ENCODE measurements at places on chromosomes 7 and 10.

- DNase-seq, result peak; percentile 54
Observed at GRCh38 chr10:91271886-91272285, 51.4 kb downstream of the PCGF5 start.

DNA sequence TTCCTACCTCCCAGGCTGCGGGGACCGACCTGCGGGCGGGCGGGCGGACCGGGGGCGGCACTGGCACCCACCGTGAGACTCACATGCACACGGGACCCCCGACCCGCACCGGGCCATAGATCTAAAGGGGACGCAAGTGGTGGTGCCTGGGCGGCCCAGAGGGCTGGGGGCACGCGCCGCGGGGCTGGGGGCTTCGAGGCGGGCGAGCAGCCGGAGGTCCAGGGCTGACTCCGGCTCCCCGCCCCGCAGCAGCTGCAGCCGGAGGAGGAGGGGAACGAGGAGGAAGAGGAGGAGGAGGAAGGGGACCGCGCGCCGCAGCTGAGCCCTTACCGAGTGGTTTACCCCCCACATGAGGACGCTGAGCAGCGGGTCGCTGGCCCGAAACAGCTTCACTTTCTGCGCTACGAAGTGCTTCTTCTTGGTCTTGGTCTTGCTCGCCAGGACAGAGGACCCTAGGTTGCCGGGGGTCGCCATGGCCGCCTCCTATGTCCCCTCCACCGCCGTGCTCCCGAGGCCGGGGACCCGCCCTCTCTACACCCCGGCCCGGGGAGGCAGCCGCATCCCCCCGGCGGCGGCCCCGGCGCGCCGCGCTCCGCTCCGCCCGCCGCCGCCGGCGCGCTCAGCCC lies 412 bp downstream of the PIP4K2A start:
- peak; percentile 52 for DNase-seq

- DNase-seq, result no peak
Observed at GRCh38 chr10:83965473-83965872, 173.8 kb upstream of the GHITM start.

DNA sequence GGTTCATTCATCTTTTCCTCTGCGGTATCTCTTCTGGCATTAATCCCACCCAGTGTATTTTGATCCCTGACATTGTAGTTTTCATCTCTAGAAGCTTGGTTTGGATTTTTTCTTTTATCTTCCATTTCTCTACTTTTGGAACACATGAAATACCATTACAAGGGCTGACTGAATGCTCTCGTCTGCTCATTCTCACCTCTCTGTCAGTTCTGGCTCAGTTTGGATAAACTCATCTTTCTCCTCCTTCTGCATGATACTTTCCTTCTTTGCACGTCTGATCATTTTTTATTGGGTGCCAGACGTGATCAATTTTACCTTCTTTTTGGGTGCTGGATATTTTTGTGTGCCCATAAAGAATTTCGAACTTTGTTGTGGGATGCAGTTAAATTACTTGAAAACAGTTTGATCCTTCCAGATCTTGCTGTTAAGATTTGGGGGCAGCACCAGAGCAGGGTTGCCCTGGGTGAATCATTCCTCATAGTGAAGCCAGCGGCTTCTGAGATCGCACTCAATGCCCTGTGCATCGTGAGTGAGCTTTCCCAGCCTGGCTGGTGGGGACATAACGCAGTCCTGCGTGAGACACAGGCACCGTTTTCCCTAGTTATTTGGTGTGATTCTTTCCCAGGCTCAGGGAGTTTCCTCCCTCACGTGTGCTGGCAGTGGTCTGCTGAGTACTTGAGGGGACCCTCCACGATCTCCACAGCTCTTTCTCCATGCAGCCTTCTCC lies 53.8 kb downstream of the LHPP start:
- no peak for DNase-seq

DNA sequence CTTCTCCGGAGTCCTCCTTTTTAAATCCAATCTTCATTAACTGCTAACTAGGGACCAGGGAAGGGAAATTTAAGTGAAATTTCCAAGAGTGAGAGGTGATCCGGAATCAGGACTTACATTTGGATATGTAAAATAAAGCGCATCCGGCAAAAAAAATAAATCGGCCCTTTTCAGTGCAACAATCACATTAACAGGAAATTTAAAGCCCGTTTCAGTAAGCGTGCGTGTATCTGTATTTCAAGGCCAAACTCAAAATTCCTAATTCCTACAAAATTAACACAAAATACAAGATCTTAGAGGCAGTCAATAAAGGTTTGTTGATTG lies 771 bp downstream of the DNAJC9 start:
- peak; percentile 38 for DNase-seq

- DNase-seq, result no peak
Observed at GRCh38 chr10:2476812-2477553, 590.4 kb upstream of the PFKP start.

Measured in adipocyte (in vitro differentiated cells).